Stimulated activated CD4-positive, alpha-beta T cell treated with anti-CD3 and anti-CD28 coated beads, Interleukin-4, amount 100 ng/mL, for 48 hours (primary cell): ENCODE measurements at places on chromosomes 4 and X.

GRCh38 chr4:116531026-116531425, 554.4 kb downstream of the TRAM1L1 start:
- DNase-seq: no peak

DNA sequence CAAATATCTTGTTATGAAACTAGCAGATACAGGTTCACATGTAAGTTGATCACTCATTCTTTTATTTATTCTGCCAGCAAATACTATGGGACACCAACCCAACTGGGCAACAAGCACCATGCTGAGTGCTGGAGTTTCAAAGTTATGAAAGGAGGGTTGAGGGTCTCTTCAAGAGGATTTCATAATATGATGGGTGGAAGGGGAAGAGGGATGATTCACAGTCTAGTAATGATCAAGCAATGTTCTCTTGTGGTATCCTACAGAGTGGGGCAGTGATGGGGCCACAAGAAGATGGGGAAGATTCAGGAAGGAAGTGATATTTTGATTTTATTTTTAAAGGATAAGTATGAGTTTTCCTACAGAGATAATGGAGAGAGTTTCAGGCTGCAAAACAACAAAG, 46.2 kb upstream of the TXK start:
- DNase-seq: no peak

- DNase-seq: peak; percentile 21
Measured at GRCh38 chr4:147590249-147590920, 26.8 kb upstream of the TMEM184C start.

- no peak for DNase-seq
Measured at GRCh38 chr4:85391589-85392410, 83.2 kb upstream of the ARHGAP24 start.

GRCh38 chr4:138537731-138538490, 295.8 kb upstream of the SLC7A11 start:
- no peak for DNase-seq

DNA sequence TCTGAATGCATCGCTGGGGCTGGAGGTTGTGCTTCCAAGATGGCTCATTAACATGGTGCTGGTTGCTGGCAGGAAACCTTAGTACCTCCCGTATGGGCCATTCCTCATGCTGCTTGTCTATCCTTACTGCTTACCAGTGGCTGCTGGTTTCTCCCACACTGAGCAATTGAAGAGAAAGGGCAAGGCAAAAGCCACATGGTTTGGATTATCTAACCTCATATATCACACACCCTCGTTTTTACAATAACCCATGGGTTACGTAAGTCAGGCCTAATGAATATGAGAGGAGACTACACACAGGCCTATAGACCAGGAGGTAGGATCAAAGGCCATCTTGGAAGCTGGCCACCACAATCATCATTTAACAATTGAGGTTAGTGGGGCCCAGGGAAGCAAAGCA, 141.8 kb upstream of the EDNRA start:
- DNase-seq: no peak

GRCh38 chr4:2284934-2285612, 23.2 kb upstream of the MXD4 start:
- no peak for DNase-seq

DNA sequence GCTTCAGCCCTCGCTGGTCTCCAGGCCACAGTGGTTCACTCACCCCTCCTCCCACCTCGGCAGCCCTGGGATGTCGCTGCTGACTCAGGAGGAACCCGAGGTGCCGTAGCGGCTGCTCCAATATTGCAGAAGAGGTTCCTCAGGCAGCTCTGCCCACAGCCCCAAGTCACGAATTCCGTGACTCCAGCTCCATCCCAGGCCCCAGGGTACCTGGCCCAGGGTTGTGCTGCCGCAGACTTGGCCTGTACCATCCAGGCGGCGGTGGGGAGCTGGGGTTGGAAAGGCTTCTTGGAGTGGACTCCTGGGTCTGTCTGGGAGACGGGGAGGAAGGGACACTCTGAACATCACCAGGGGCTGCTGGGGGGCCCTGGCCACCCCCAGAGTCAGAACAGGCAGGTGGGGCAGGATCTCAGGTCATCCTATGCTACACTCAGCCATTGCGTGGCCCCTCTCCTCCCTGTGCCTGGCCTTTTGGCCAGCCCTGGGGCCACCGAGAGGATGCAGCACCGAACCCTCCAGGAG, 728 bp upstream of the HGFAC start:
- no peak for DNase-seq
